Motor neuron (in vitro differentiated cells): ENCODE measurements at places on chromosomes 2 and 18. TPM values are rescaled to one million over a fixed set of nuclear protein-coding genes. Genes with fewer than 3 reads are reported as not detected.

DNA sequence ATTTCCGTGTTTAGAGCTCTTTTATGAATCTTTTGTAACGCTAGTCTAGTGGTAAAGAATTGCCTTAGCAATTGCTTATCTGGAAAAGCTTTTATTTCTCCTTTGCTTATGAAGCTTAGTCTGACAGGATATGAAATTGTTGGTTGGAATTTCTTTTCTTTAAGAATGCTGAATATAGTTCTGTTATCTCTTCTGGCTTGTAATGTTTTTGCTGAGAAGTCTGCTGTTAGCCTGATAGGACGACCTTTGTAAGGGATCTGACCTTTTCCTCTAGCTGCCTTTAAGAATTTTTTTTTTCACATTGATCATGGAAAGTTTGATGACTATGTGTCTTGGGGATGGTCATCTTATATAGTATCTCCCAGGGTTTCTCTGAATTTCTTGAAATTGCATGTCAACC, 101.1 kb downstream of the TRABD2A start:
- no peak for ATAC-seq

GRCh38 chr2:82968358-82968757, 1490.7 kb downstream of the SUCLG1 start:
- no peak for ATAC-seq

DNA sequence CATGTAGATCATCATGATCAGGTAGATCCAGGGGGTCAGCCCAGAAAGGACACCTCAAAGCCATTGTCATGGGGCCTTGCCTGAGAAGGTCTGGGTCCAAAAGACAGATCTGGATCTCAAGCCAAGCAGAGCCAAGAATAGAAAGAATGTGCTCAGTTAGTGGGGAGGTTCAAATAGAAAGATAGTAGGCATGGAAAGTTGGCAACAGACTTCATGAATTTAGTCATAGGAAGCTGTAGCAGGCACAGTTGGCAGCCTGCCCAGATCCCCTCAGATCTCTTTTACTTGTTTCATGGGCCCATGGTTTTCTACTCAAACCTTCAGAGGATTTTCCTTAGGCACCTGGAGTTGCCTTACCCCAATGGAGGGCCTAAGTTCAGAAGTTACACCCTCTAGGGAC, 767.0 kb downstream of the SLC4A3 start:
- no peak for ATAC-seq

DNA sequence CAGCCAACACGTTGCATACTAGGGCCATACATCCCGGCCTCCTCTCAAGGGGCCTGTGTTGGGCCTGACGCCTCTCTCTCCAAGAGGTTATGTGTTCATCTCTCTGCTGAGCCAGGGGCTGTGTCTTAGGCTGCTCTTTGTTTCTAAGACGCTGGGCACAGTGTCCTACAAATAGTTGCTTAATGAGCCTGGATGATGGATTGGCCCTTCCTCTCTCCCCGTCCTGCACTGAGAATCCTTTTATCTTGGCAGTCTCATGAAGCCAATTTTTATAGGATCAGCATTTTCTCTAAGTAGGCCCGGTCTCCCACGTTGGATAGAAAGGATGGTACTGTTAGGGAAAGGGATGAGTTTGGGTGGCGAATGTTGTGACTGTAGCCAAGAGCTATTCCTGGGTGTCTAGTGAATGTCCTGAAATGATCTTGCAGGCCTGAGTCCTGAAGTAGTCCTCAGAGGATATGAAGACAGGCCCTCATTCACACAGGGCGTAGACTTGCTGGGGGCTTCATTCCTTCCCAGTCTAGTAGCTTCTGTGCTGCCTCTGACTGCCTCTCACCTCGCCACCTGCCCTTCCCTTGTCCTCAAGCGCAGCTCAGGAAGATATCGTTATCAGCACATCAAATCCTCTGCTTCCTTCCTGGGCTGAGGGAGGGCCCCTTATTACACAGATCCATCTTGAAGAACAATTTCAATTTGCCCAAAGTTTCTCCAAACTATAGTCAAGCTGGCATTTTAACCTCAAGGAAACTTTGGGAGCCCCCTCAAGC, 8.8 kb downstream of the LBH start:
- ATAC-seq: peak; percentile 66

DNA sequence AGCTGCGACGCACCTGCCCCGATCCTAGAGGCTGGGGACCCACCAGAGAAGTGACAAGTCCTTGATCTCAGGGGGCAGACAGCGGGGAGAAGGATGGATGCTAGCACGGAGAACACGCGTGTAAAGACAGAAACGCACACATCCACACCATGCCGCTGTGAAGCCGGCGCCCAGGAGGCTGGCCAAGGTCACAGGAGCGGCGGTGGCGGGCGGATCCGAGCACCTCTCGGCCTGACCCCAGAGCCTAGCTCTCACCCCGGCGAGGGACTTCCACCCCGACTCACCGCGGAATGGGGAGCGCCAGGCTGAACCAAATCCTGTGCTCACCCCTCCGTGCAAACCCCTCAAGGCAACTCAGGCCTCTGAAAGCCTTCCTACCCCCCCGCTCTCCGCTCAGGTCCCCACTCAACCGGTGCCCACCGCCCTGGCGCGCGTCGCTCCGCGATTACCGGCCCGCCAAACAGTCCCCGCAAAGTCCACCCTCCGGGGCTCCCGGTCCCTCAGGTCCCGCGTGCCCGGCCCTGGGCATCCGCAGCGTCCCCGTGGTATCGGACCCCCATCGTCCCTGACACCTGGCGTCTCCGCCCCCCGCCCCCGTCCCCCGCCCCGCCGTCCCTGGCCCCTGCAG, 460 bp upstream of the LRRFIP1 start:
- ATAC-seq: no peak

DNA sequence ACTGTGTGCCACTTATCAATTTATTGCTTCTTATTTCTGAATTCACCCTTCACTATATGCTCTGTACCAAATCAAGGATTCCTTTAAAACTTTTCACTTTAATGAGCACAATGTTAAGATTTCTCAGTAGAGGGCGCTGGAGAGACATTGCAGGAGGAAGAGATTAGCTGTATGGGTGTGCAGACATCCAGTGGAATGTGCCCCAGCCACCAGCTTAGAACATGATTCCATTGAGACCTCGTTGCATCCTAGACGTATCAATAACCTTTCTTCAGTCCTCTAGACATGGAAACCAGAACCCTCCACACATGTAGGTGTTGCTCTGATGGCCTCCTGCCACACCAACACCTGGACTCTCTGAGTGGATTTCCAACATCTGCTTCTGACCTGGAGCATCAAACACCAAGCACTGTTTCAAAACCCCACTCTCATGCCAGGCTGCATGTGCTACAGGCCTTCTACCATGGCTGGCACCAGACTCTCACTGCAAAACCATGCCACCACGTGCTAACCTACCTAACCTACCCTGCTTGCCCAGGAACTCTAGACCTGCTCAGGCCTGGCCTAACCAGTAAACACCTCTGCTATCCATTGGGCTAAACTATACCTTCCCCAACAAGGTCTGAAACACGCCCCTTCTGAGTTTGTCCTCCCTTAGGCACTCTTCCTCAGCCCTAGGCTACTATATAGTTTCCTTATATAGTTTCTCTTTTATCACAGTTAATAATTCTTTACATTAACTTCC, 633.2 kb upstream of the PKDCC start:
- ATAC-seq: peak; percentile 84

DNA sequence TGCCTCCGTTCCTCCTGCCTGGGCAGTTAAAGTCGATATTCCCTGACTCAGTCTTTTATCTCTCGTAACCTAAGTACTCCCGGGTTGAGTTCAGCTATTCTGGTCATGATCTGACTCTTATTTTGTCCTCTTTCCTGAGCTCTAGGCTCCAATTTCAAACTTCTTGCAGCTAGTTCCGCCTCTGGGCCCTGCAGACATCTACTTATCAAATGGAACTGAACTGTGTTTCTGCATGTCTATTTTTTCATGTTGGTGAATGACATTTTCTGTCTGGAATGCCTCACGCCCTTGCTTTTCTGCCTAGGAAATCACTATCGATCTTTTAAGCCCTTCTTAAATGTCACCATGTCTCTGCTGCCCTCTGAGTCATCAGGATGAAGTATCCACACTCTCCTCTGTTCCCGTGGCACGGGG, 101.5 kb downstream of the VAPA start:
- no peak for ATAC-seq

DNA sequence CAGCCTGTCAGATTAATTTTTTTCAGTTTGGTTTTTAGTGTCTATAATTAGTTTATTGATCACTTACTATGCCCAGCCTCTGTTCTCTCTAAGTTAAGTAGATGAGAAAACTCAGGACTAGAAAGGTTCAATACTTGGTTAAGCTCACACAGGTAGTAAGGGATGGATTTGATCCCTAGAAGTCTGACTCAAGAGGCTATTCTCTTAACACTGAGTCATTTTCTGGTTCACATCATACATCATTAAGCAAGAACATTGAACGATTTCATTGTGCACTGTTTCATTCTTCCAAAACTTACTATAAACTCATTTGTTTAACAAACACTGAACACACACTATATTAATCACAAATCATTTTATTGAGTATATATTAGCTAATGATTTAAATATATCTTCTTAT, 54.1 kb upstream of the SLC38A11 start:
- no peak for ATAC-seq

DNA sequence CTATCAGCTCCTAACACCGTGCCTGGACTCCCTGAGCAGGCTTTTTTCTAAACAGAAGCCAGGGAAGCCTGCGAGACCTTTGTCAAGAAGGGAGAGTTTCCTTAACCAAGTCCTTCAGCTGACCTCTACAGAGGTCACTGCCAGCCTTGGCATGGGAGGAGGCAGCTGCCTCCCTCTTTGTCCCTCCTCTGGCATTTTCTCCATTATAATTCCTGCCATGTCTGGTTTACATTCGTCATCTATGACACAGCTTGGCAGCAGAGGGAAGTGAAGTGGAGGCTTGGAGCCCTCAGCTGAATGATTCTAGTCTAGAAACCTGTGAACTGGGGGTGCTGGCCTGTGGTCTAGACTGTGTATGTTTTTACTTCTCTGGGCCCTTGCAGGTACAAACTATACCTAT, 22.5 kb downstream of the LIPG start:
- ATAC-seq: peak; percentile 11

DNA sequence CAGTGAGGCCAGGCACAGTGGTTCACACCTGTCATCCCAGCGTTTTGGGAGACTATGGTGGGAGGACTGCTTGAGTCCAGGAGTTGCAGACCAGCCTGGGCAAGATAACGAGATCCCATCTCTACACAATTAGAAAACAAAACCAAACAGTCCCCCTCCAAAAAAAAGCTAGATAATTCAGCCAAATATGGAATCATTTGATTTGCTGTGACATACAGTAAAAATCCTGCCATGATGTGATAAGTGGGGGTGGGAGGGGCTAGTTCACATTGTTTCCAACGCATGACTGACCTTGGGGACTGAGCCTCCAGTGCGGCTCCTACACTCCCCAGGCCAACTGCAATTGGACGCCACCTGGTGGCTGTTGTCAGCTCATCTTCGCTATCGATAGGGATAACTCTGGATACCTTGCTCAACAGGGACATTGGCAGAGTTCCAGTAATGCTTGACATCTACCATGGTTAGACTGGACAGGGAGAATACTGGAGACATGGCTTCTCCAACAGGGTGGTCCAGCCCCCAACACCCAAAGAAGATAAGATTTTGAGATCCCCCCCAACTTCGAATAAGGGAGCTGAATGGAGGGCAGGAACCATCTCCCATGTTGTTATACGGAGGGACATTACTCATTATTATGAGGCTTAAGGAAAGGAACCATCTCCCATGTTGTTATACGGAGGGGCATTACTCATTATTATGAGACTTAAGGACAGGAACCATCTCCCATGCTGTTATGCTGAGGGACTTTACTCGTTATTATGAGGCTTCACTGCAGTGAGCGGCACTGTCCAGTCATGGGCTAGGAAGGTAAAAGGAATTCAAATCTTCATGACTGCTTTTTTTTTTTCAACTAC, 135.9 kb downstream of the TGIF1 start:
- ATAC-seq: peak; percentile 76

DNA sequence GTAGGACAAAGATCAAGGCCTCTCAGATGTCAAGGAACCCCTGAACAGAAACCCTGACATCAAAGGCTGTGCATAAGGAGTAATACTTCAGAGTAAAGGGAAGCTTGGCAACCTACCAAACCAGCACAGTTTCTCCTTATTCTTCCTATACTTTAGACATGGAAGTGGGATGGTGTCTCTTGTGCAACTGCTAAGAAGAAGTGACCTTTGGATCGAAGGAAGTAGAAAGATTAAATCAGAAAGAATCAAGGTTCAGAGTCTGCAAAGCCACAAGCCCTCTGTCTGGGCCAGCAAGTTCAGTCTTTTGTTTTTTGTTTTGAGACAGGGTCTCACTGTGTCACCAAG, 66.2 kb upstream of the SLC39A10 start:
- ATAC-seq: no peak

- no peak for ATAC-seq
These were observed at the start of gene DQX1 for GRCh38 chr2:74525717-74526648. Gene DQX1 (minus strand): TSS chr2:74526231. CDS start chr2:74525729, 502 bp downstream.

GRCh38 chr2:50564766-50565165, 467.2 kb downstream of the NRXN1 start:
- ATAC-seq: no peak

- ATAC-seq: peak; percentile 88
These were observed 77.8 kb downstream of the MBP start for GRCh38 chr18:77054606-77055428.

- peak; percentile 98 for ATAC-seq
These were observed 21.8 kb downstream of the RIT2 start for GRCh38 chr18:43093646-43094045.

- ATAC-seq: no peak
These were observed 13.0 kb downstream of the YPEL5 start for GRCh38 chr2:30159766-30160165.

DNA sequence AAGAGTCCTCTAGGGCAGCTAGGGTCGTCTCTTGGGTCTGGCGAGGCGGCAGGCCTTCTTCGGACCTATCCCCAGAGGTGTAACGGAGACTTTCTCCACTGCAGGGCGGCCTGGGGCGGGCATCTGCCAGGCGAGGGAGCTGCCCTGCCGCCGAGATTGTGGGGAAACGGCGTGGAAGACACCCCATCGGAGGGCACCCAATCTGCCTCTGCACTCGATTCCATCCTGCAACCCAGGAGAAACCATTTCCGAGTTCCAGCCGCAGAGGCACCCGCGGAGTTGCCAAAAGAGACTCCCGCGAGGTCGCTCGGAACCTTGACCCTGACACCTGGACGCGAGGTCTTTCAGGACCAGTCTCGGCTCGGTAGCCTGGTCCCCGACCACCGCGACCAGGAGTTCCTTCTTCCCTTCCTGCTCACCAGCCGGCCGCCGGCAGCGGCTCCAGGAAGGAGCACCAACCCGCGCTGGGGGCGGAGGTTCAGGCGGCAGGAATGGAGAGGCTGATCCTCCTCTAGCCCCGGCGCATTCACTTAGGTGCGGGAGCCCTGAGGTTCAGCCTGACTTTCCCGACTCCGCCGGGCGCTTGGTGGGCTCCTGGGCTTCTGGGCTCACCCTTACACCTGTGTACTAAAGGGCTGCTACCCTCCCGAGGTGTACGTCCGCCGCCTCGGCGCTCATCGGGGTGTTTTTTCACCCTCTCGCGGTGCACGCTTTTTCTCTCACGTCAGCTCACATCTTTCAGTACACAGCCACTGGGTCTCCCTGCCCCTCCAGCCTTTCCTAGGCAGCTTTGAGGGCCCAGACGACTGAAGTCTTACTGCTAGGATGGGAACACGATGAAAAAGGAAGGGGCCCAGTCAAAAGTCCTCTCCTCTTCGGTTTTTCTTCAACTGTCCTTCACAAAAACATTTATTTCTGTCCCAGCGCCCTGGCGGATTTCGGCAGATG, 8.1 kb downstream of the SIX2 start:
- peak; percentile 42 for ATAC-seq

GCKR gene
- total RNA-seq: 2.7 TPM in 1 of 2 replicates, not detected in the other

COX5B gene
- 339 and 345 TPM in 2 replicates for total RNA-seq

NCKAP5 gene
- total RNA-seq: 5.3 and 7.9 TPM in 2 replicates

TGFBRAP1 gene
- total RNA-seq: 16.0 and 17.8 TPM in 2 replicates

RAPGEF4 gene
- total RNA-seq: 10.6 and 13.0 TPM in 2 replicates

RFTN2 gene
- 22.7 and 23.6 TPM in 2 replicates for total RNA-seq

ASB18 gene
- total RNA-seq: 0.47 and 1.1 TPM in 2 replicates

TMEM150A gene
- total RNA-seq: 4.9 and 6.1 TPM in 2 replicates
